AG09319 (cell line): ENCODE measurements at places on chromosomes 7 and 10.
A peak's percentile ranks its signal among the peaks of the same experiment; 100 is the strongest.

DNA sequence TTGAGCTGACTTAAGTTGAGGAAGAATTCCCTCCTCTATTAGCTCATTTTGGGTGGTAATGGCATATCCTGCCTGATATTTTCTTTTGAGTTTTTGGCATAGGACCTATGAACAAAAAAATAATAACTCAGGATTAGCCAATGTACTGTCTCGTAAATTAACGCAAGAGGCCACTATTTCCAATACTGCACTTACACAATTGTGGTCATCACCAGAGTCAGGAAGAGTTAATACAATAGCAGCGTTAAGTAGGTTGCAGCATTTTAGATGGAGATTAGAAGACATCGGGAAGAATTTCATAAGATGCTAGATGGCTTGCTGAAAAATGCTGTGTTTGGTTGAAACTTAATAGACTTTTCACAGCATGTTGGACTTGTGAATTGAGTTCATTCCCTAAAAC, 36.4 kb downstream of the ANTXRL start:
- DNase-seq: no peak

- no peak for DNase-seq
Observed at GRCh38 chr7:106067678-106068077, 44.4 kb downstream of the SYPL1 start.

DNA sequence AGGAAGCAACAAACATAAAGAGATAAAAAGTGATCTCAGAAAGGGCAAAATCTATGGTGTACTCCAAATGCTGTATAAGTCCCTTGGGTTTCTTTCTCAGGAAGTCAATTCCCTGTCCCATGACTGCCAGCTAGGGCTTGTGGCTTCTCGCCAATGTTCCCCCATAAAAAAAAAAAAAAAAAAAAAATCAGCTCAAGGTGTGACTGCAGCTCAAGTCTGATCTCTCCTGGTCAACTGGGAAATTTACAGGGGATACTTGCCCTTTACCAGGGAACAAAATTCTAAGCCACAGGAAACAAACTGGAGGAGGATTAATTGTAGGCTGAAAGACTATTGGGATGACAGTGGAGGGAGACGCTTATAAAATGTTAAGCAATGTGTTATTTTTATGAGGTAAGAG, 76.0 kb downstream of the PCGF5 start:
- DNase-seq: no peak

- DNase-seq: peak; percentile 65
Observed at GRCh38 chr10:76202777-76203176, 771.4 kb downstream of the LRMDA start.

- no peak for DNase-seq
Observed at GRCh38 chr7:116432527-116432916, 67.0 kb upstream of the CAV2 start.

GRCh38 chr7:94761451-94761850, 105.5 kb upstream of the SGCE start:
- no peak for DNase-seq

DNA sequence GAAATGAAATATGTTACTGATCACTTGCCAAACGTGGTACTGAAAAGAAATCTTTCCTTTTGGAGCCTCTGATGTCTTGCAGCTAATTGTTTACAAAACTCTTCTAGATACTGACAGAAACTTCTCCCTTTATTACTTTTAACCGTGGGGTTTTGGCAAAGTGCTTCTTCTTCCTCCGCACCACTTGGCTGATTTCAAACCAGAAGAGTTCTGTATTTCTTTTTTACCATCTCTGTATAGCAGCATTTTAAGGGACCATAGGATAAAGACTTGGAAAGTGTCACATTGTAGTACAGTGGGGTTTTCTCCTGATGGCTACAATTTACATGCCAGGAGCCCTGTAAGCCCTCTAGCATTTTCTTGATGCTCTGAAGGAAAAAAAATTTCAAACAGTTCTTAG, 21.9 kb upstream of the CREB5 start:
- DNase-seq: no peak

- DNase-seq: no peak
Observed at GRCh38 chr7:93980744-93981479, 23.2 kb downstream of the BET1 start.

DNA sequence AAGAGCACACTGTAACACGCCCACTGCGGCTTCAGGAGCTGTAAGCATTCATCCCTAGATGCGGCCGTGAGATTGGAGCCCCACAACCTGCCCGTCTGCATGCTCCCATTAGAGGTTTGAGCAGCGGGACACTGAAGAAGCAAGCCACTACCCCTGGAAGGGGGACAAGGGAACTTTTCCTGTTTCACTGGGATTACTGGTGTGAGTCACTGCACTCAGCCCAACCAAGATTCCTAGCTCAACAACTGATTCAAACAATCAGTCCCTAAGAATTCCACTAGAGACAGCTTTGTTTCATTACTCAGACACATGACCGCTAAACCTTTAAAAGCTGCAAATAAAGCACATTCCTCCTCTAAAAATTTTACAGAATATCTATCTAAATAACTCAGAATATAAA, 69.8 kb downstream of the ORC5 start:
- peak; percentile 22 for DNase-seq

- DNase-seq: peak; percentile 7
Observed at GRCh38 chr7:50142425-50143017, 49.5 kb upstream of the ZPBP start.

- no peak for DNase-seq
Observed at GRCh38 chr10:90289037-90289436, 568.8 kb downstream of the HTR7 start.

DNA sequence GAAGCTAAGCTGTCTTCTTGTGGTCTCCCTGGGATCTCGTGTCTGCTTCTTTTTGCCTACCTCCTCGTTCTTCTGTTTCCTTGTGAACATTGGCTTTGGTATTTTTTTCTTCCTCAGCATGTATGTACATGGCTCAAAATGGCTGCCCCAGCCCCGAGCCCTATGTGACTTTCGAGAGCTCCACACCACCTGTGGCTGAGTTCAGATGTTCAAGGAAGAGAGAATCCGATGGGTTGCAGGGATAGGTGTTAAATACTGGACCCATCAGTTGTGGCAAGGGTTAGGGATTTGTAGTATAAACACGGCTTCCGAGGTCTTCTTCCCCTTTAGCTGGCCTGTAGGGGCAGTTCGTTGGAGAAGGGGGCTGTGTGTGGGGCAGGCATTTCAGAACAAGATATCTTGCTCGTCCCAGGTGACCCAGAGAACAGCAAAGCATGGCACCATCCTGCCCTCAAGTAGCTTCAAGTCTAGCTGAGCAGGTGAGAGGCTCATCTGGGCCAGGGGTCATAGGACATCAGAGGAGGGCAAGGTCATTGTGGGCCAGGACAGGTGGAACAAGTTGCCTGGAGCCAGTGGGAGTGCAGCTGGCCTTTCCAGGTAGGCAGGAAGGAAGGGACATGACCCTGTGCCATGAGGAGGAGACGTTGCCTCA, 57.2 kb upstream of the COMTD1 start:
- DNase-seq: no peak

- DNase-seq: no peak
Observed at GRCh38 chr7:88492153-88492552, 185.5 kb upstream of the STEAP4 start.

- DNase-seq: no peak
Observed at GRCh38 chr10:108791794-108792474, 1131.4 kb downstream of the XPNPEP1 start.

DNA sequence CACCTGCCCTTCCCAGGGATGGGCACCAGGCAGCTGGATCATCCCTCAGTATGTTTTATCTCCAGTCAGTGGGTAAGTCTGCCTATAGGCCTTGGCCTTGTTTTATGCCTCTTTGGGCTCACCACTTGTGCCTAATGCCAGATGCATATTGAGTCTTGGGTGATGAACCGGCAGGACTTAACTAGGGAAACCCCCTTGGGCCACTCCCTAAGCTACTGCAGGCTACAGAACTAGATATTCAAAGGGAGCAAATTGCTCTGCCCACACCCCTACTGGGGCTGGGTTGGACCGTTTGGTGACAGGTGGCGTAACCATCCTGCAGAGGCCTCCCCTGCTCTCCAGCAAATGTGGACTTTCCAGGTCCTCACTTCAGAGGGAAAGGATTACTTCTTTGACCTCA, 115.7 kb upstream of the GDF10 start:
- no peak for DNase-seq

DNA sequence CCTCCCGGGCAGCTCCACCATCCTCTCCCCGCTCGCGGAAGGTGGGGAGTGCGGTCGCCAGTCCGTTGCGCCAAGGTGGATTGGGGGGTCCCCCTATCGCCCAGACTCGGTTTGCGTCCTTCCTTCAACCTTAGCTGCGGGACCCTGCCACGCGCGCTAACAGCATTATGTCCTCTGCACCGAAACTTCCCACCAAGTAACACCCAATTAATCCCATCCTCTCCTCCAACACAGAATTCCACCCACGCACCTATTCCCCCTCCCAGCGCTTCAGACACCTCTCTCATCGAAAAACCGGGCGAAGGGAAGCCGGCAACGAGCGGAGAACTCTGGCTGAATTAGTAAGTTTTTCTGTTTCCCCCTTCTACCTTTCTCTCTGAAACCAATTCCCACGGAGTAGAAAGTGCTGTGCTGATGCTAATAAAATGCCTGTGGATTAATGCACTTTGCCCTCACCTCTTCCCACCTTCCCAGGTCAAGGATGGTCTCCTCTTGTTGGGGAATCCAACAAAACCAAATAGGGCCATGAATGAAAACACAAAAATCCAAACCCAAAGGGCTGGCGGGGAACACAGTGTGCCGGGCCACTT, 947 bp downstream of the HOXA3 start:
- no peak for DNase-seq
